Fibroblast of skin of right quadriceps (primary cell): ENCODE measurements at places on chromosomes 2 and 18.

GRCh38 chr18:28115149-28115550 is 61.8 kb downstream of the CDH2 start:
- DNase-seq = peak; percentile 95

- peak; percentile 32 for DNase-seq
These were observed 63.1 kb downstream of the RHOB start for GRCh38 chr2:20509770-20510490.

DNA sequence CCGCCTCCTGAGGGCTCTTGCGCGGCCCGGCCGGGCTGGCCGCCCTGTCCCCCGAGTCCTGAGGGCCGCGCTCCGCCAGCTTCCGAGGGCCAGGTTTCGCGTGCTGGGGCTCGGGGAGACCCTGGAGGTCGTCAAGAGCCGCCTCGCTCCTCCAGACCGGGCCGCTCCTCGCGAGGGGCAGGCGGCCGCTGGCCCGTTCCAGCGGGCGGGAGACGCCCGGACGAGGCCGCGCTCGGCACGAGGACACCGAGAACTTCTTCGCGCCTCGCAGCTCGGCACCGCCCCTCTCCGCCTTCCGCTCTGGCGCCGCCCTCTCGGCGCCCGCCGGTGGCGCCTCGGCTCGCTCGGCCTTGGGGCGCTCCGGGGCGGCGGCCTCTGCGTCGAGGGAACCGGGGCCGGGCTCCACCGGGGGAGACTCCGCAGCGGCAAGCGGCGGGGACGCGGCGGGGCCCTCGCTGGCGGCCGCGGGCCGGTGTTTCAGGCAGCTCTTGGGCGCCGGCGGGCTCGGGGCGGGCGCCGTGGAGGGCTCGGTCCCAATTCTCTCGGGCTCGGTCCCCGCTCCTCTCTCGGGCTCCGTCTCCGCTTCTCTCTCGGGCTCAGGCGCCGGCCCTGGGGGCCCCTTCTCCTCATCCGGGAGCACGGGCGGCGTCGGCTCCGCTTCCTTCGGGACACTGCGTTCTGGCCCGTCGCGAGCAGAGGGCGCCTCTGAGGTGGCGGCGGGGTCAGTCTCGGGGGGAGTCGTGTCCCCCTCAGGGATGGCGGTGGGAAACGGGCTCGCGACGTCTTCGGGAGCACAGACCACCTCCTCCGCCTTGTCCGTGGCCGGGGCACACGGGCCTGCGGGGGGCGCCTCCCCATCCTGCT is 91.6 kb upstream of the MGAT4A start:
- DNase-seq = peak; percentile 12

DNA sequence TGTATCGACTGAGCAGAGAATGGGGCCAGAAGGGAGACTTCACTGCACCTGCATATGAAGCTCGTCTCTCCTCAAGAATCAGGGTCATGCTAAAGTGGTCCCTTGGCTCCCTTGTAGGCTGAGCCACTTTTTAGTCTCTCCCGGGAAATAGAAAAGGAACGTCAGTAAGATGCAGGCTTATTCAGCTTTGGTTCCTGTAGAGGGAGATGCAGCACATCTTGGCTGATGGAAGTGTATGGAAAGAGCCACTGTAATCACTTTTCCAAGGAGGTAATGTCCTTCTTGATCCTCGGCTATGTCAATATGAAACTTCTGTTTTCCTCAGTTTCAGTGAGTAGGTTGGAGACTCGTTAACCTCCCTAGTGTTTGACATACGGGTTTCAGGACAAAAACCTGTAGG is 235.2 kb downstream of the GCA start:
- DNase-seq = no peak

DNA sequence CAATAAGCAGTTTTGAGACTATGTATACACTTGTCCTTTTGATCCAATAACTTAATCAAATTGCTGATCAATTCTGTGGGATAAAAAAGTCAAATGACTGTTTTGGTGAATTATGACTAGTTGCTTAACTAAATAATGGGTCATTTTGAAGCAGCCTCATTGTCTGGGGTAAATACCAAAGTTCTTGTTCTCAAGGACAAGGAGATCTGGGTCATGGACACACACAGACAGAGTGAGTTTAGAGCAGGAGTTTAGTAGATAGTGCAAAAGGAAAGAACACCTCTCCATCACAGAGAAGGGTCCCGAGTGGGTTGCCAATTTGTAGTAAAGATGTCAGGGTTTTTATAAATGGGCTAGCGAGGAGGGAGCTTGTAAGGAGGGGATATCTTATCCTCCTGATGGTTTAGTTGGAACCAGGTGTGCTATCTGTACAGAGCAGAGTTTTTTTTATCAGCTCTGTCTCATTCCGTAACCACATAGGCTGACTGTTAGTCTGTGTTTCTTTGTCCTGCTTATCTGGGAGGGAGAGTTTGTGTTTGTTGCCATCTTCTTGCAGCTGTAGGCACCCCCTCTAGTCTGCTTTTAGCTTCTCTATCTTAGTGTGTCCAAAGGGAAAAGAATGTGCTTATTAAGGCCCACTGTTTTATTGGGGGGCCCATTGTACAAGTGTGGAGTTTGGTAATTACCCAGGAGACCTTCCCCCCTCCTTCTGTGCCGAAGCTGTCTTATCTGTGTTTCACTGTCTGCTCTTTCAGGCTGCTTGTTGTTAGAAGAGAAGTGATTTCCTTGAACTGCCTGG is 48.7 kb upstream of the C1GALT1C1L start:
- DNase-seq = no peak

DNA sequence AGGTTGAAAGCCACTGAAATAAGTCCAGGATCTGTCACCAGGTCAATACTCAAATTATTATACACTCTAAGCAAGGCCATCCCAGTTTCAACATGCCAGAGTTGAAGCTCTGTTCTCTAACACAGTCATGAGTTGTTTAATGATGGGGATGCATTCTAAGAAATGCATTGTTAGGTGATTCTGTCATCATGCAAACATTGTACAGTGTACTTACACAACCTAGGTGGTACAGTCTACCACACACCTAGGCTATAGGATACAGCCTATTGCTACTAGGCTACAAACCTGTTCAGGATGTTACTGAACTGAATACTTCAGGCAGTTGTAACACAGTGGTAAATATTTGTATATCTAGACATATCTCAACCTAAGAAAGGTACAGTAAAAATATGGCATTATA is 162.2 kb downstream of the BAZ2B start:
- peak; percentile 6 for DNase-seq

GRCh38 chr2:195319112-195319460 is 337.9 kb upstream of the SLC39A10 start:
- DNase-seq = peak; percentile 51

DNA sequence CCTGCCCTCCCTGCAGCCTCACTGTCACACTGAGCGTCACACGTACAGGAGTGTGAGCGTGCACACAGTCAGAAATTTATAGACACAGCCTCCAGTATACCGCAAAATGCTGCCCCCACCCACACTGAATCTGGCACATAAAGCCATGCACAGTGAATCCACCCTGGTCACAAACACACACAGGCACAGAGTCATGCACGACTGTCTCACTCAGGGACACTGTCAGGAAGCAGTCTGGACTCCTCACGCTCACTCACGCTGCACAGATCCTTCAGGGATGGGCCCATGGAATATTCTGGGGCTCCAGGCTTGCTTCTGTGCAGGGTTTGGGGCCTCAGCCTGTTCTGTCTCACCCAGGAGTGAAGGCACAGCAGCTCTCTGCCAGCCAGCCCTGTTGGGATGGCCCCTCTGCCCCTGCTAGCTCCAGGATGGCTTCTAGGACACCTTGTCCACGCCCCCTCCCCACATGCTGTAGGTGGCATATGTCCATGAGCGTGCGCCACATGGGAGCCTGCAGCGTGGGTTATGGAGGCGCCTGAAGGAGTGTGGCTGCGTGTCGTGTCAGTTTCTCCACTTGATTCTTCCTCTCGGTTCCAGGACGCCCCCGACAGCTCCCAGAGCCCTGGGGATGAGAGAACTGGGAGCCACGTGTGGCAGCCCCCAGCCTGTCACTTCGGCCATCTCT is 175.8 kb downstream of the CELF4 start:
- DNase-seq = no peak

DNA sequence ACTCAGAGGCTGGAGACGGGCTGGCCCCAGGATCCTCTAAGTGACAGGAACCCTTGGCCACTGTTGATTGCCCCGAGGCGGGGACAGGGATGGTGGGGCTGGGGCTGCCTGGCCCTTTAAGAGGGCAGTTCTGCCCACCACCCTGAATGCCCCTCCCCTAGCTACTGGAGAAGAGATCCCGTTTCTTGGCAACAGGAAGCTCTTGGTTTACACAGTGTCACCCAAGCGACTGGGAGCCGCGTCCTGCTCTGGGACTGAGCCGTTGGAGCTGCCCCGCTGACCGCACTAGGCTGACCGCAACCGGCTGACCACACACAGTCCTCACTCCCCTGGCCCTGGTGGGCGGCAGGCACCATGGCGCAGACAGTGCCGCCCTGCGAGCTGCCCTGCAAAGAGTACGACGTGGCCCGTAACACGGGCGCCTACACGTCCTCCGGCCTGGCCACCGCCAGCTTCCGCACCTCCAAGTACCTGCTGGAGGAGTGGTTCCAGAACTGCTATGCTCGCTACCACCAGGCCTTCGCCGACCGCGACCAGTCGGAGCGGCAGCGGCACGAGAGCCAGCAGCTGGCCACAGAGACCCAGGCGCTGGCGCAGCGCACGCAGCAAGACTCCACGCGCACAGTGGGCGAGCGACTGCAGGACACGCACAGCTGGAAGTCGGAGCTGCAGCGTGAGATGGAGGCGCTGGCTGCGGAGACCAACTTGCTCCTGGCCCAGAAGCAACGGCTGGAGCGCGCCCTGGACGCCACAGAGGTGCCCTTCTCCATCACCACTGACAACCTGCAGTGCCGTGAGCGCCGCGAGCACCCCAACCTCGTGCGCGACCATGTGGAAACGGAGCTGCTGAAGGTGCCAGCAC is at the start of gene TEKT4:
Gene TEKT4, plus strand, starts transcription at position 205 of the 862 bp plus-strand sequence. Its CDS starts 150 bp downstream, at position 355.
- DNase-seq = no peak

DNA sequence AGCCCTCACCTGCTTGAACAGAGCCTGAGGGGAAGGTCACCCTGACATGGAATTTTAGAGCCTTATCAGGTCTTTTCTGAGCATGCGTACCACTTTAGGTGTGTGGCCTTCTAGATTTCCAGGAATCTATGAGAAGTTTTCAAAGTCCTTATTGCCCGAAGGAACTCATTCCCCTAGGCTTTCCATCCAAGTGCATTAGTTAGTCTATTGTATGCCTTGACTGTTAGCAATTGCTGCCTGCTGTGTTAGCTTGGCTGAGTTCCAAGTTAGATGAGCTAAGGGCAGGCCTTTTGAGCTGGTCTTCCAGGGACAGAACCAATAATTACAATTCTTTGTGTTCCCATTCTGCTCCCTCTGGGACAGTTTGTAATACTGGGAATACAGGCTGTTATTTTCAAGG is 30.8 kb upstream of the PUM2 start:
- DNase-seq = peak; percentile 42

DNA sequence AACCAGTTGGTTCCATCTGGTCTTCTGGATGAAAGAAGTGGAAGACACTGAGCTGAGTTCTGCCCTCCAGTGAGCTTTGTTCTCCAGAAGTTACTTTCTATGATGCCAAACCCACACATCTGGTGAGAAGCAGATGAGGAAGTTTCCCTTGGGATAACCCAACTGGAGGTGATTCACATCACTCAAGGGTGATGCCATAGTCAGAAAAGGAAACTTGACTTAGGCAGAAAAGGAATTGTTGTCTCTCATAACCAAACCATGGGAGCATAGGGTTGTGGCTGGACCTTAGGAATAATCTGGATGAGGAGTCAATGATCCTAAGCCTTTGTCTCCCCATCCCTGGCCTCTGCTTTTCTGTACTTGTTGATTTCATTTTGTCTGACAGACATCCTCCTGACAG is 43.7 kb downstream of the CDC42EP3 start:
- DNase-seq = no peak

DNA sequence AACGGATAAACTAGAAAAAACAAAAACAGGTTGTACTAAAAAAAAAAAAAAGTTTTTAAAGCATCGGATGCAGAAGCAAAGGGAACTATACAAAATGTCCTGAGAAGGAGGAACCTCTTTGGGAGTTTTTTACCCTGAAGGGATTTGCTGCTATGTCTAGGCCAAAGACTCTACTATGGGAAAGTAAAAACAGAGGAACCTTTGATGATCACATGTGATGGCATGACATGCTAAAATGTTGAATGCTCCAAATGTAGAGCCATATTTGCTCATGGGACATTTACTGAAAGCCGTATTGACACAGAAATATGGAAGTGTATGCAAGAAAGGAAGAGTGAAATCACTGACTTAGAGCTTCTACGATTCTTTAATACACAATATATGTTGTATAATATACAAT is 992.0 kb upstream of the ZEB2 start:
- DNase-seq = no peak

- DNase-seq = peak; percentile 35
These were observed 78.3 kb upstream of the FZD5 start for GRCh38 chr2:207847807-207848544.

DNA sequence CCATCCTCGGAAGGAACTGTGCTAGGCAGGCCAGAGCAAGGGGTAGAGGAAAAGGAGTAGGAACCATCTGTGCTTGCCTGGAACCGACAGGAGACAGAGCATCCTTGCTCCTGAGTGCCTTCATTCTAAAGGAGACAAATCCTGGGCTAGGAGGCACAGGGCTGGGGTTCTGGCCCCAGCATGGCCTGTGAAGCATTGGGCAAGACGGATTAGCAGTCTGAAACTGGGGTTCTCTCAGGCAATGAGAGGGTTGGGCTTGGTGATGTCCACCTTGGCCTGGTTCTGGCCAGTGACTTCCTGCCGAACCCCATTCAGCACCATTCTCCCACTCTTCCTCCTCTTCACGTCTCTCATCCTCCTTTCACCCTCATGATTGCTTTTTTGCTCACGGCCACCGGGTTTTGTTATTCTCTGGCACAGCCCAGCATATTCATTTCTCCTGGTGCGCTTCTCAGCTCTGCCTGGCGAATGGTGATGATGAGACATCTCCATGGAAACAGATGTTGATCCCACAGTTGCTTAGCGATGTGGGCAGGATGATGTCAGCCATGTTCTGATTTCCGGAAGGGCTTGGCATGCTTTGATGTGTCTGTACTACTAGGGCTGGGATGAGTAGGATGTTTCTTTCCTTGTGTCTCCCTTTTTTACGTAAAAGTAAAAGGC is 127.7 kb downstream of the CAPN13 start:
- peak; percentile 55 for DNase-seq

GRCh38 chr2:231563378-231563961 is 29.2 kb upstream of the TEX44 start:
- peak; percentile 28 for DNase-seq
